ENCODE measurements at places on chromosomes 6 and 20.

GRCh38 chr6:123640567-123641187, 3.9 kb upstream of the TRDN start:
- no peak for DNase-seq

DNA sequence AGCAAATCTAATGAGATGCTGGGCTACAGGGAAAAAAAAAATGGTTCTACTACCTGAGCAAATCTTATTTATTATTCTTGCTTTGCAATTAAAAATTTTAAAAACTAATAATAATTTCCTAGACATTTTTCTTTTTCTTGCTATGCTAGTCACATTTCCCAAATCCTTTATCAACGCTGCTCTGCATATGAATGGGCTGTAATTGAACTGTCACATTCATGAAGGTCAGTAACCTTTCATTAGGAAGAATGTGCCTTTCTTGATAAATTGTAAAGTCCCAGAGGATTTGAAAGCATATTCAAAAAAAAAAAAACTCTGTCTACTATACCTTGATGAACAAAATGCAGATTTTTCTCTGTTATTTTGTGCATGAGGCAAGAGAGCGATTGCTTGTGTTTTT, 538.7 kb upstream of the ID4 start:
- no peak for DNase-seq

DNA sequence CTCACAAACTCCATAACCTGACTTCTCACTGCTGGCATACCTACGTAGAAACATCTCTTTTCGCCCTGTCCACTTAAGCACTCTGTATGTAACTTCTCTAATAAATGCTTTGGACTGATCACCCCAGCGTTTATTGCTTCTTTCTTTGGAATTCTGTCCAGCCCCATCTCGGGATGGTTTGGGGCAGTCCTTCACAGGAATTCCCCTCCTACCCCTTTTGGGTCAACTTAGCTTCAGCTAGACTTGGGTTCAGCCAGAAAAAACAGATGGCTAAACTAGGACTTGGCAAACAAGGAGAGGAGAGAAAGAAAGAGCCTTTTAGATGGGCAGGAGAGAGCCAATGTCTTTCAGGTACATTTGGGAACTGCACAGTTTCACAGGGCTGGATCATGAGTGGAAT, 3.9 kb upstream of the LTV1 start:
- no peak for DNase-seq

- DNase-seq = no peak
Measured at GRCh38 chr6:141956868-141957267, 175.9 kb upstream of the GJE1 start.

- DNase-seq = no peak
Measured at GRCh38 chr6:136994782-136995181, 50.0 kb downstream of the IL20RA start.

GRCh38 chr6:118953391-118953790, 18.4 kb upstream of the MCM9 start:
- no peak for DNase-seq

- DNase-seq = no peak
Measured at GRCh38 chr6:35064757-35065440, 76.2 kb downstream of the TCP11 start.

- DNase-seq = no peak
Measured at GRCh38 chr6:90758741-90759140, 171.9 kb upstream of the MAP3K7 start.

DNA sequence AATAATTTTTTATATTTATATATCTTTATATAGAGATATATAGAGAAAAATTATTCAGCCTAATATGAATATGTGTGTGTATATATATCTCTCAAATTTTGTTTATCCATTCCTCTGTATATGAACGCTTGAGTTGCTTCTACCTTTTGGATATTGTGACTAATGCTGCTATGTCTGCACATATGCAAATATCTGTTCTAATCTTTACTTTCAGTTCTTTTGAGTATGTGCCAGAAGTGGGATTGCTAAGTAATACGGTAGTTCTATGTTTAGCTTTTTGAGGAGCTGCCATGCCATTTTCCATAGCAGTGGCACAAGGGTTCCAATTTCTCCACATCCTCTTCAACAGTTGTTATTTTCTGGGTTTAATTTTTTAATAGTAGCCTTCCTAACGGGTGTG, 72.8 kb upstream of the CEP85L start:
- DNase-seq = no peak

DNA sequence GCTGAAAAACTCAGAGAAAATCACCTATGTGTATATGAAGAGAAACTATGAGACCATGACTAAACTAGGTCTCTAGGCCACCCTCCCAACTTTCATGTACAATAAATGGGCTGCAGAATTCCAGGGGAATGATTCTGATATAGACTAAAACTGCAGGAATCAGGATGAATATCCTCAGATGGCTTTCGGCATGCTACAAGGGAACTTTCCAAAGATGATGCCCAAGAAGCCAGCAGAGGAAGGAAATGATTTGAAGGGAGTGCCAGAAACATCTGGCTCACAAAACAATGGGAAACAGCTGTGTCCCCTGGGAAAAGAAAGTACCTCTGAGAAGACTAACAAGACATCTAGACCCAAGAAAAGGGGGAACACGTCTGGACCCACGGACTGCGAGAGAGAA, 41.1 kb downstream of the PLN start:
- no peak for DNase-seq

GRCh38 chr6:168261234-168261633, 58.3 kb downstream of the DACT2 start:
- DNase-seq = no peak

DNA sequence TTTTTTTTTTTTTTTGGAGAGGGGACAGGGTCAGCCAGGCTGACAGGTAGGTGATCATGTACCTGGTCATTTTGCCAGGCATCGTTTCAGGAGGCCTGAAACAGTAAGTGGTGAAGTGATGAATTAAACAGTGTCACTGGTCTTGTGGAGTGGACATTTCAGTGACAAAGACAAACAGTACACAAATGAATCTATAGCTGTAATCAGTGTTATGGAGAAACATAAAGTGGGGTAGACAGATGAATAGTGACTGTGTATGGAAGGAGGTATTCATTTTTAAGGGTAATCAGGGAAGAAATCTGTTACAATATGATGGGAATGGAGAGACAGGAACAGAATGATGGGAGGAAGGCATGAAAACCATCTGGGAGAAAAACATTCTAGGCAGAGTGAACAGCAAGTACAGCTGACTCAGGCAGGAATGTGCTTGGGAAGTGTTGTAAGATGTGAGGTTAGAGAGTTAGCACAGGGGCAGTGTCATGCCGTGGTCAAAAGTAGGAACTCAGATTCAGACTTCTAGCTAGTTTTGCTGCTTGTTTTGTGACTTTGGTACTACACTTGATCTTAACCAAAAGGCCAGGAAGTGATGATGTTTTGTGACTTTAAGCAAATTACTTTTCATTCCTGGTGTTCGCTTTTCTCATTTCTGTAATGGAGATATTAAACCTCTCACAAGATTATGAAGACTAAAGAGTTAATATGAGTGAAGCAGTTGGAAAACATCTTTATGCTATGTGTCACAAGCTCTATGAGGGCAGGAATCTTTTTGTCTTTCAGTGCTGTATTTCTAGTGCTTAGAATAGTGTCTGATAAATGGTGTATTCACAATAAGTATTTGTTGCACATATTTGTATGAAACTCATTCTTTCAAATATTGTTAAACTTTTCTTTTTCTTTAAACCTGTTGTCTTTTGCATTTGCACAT, 43.4 kb downstream of the QKI start:
- no peak for DNase-seq

- no peak for DNase-seq
Measured at GRCh38 chr6:159809149-159809548, 9.1 kb downstream of the PNLDC1 start.

GRCh38 chr6:131398176-131398575, 174.8 kb upstream of the ARG1 start:
- DNase-seq = no peak

DNA sequence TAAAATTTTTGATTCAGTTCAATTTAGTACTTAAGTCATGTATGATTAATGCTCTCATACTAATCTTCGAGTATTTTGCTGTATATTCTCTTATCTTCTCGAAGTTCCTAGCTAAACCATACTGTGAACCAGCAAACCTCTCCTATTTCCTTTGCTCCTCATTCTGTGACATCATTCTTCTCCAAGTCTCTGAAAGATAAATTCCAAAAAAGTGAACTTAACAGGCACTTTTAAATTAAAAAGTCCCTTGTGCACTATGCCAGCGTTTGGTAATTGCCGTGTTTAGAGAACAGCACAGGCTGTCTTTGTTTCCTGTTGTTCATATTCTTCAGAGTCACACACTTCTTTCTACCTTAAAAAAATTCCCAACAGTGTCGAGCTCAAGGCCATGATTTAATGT, 188.4 kb upstream of the PHACTR1 start:
- no peak for DNase-seq

DNA sequence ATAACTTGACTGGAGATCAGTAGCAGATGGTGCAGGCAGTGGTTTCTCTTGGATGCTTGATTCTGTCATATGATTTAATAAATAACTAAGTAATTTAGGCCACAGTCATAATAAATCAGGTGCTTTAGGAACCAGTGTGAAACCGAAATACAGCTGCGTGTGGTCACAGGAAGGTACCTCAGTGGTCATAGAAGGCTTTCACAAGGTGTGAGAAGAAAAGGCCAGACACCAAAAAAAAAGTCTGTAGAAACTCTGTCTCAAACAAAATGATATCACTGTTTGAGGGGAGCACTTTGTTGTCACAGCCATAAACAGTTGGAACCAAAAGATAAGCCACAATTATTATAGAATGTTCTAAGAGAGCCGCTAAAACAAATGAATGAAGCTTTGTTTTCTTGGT, 56.5 kb downstream of the ARMC2 start:
- DNase-seq = no peak

DNA sequence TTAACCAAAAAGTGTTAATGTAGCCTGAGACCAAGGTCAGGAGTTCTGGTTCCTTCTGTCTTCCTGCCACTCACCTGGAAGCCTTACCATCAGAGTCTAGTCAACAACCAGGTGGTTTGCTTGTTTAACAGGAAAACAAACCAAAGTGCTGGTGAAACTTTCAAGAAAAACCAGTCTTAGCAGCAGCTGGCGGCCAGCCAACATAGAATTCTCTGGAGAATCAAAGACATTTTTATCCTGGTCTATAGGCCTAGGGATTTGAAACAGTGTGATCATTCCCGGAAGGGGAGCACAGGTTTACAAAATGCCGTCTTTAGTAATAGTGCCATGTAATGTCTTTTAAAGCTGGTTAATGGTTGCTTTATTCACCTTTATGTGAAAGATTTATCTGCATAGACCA, 146.6 kb upstream of the AKIRIN2 start:
- no peak for DNase-seq

DNA sequence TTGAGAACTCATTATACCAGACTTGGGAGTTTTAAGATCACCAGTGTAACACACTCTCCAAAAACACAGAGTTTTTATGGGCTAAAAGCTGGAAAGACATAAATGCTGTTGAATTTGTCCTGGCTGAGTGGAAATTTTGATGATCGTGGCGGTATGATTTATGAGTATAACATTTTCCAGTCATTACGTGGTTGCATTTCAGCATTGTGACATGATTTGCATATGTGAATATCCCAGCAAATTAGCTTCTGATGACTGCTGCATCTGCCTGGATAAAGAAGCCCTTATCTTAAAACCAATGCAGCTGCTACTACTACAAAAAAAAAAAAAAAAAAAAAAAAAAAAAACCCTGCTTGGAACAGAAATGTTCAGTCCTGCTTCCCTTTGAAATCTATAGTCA, 850.9 kb downstream of the TFAP2A start:
- DNase-seq = no peak

DNA sequence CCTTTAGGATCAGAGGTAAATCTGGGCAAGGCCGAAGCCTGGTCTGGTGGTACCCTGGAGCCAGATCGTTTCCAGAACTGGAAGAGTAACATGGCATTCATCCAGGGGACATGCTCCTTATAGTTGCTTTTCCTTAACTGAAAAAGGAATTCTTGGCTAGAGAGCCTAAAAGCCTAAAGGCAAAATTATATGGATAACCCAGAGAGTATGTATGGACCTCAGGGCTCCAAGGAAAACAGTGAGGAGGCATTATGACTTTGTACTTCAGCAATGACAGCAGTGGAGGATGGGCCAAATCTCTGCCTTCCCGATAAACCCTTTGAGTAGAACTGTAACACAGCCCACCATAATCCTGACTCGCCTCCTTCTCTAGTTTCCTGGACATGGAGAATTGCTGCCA, 29.3 kb downstream of the ARHGAP18 start:
- no peak for DNase-seq

All from stimulated activated CD4-positive, alpha-beta T cell treated with anti-CD3 and anti-CD28 coated beads, Interleukin-15, amount 100 ng/mL, for 1 hour (primary cell).